ENCODE measurements at places on chromosomes 3 and 15.

GRCh38 chr15:69325456-69325971 lies 26.8 kb downstream of the PAQR5 start:
- DNase-seq: no peak

DNA sequence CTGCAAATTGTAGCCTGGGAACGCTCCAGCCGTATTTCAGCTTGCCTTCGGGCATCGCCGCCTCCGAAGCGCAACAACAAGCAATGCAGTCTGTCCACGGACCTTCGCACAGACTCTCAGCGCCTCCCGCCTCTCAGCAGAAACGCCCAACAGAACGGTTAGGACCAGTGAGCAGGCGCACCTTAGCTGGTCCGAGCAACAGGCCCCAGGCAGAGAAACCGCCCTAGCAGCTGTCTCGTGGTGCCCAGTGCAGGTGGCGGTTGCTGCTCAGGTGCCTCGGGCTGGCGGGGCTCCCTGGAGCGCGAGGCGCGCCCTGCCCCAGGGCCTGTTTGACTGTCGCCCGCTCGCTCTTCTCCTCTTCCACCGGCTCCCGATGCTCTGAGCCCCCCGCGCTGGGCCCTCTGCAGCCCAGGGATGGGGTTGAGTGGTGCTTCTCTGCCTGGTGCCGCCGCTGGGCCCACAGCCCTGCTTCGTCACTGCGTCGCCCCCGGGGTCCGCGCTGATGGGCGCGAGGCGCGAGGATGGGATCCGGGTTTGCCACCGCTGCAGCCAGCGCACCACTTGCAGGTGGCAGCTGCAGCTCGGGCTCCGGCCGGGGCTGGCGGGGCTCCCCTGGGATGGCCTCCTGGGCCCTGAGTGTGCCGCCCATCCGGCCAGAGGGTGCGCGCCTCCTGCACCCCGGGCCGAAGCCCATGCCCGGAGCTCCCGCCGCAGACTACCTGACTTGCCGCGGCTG lies 268.4 kb upstream of the FRG2C start:
- DNase-seq: no peak

DNA sequence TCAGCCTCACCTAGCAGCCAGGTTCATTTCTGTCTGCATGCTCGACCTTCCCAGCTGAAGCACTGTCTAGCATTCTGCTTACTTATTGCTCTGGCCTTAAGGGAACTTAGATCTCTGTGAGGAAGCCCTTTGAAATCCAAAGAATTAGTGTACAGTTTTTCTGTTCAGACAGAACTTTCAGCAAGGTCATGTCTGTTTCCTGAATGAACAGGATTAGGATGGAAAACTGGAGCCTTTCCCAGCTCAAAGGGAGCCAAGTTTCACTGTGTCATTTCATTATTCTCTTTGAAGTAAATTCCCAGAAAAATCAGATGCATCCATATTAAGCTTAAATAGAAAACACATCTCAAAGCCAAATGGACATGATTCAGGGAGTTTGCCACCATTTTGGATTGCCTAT lies 457.3 kb upstream of the KCNMB2 start:
- peak; percentile 45 for DNase-seq

GRCh38 chr3:9271903-9272302 lies 22.5 kb upstream of the SRGAP3 start:
- DNase-seq: no peak

DNA sequence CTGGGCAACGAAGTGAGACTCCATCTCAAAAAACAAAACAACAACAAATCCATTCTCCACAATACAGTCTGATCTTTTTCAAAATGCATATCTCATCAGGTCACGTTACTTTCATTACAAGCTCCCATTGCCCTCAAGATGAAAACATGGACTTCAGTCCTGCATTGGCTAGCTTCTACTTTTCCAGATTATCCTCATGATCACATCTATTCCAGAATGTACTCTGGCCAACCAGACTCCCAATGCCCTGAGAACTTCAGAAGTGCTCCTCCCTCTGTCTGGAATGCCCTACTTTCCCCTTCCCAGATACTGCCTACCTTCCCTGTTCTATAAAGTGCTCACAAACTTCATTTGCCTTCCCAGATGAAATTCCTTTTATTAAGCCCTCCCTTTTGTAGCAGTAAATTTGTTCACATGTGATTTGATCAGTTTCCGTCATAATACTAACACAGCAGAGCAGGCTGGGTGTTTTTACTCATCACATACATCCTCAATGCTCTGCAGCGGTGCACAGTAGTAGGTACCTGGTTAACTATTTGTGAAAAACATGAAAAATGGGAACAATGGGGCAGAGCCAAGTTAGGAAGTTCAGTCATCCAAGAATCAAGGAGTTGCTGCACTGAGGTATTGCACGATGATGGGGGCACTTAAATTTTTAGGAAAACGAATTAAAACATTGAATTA lies 5.3 kb downstream of the RPL22L1 start:
- DNase-seq: no peak

DNA sequence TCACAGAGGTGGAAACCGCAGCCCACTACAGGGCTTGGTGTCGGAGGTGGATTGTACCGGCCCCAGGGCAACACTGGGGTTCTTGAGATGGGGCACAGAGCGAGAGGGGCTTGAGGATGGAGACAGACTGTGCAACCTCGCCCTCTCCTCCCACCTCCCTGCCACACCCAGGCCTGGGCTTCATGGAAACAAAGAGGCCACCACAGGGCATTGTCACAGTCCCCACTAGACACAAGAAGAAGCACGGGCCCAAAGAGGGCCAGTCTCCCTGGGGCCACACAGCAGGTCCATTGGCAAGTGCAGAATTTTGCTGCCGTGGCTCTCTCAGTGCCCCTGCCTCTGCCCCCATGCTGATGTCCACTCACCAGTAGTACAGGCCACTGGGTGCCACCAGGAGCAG lies 4.1 kb upstream of the CALML4 start:
- no peak for DNase-seq

DNA sequence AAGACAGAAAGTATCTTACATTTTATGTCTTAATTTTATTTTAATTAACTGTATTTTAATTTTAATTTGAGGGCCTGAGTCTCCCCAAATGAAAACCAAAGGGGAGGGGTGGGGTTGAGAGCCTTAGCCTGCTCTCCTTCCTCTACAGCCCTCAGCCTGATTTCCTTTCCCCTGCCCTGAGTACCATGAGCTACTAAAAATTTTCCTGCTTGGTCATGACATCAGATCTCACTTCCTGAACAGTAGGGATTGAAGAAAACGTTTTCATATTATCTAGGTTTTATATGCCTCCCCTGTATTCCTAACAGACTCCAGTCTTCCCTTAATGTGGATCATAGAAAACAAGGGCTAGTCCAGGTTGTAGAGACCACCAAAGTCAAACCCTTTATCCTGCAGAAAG lies 133.9 kb downstream of the MYLK start:
- no peak for DNase-seq

- no peak for DNase-seq
These were observed 48.8 kb downstream of the RPLP1 start for GRCh38 chr15:69501456-69501855.

DNA sequence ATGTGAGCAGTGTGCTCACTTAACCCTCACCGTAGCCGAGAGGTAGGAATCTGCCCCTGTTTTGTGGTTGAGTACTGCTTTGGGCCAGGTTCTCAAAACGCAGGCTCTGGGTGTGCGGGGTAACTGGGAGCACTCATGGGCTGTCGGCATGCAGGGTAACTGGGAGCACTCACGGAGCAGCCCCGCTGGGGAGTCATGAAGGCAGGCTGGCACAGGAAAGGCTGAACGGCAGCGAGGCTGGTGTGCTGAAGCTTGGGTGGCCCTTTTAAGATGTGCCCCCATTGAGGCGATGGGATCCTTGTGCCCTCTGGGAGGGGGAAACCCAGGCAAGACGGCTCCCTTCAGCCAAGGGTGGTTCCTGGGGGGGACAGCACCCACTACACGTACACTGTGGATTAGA lies 44.6 kb upstream of the VPS8 start:
- DNase-seq: no peak

DNA sequence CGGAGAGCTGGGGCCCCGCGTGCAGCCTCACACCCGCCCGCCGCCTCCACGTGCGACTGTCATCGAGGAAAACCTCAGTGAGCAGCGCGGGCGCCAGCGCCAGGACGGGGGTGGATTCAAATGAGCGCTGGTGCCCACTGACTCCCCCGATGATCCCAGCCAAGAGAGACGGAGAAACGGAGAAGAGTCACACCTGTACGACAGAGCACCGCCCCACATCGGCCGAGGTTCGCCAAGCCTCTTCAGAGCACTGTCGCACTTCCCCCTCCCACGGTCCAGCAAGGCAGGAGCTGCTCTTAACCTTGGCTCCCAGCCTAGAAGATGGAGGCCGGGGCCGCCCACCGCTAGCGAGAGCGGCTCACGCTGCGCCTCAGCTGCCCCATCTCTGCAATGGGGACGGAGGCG lies 130.9 kb upstream of the IQSEC1 start:
- no peak for DNase-seq

DNA sequence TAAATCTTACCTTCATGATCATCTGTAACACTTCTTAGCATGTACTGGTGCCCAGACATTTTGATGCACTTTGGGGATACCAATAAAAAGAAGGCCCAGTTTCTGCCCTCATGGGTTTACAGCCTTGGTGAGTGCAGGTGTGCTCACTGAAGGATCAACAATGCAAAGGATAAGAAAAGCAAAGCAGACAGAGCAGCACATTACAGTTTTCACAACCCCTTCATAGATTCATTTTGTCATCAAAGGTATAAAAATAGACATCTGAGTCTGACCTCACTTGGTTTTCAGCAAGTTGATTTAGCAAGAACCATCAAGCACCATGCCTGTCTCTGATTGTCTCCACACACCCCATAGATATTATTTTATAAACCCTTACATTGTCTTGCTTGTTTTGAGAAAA lies 77.6 kb downstream of the BFSP2 start:
- DNase-seq: no peak

DNA sequence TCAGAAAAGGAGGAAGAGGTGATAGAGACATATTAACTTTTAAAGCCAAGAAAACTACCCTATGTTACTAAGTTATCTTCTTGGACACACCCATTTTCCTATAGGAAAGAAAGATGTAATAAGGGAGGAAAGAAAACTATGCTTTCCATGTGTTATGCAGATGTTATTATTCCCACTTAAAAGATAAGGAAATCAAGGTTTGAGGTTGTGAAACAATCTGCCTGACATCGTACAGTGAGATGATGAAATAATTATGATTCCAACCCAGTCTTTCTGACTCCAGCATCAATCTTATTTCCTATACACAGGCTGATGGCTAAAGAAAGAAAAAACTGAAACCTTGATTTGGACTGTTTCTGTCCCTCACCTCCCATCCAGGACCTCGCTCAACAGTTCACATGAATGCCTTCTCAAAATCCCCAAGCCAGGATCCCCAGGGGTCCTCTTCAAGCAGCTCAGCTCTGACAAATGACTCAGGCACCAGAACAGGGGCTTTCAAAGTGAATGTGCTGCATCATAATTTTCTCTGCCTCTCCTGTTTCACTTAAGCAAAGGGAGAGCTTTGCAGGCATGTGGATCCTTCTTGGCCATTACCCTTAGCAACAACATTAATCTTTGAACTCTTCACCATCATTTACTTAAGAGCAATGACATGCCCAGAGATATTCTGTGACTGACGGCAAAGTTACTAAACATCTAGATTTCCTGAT lies 12.4 kb upstream of the EID1 start:
- peak; percentile 71 for DNase-seq

GRCh38 chr3:64616953-64617352 lies 70.8 kb downstream of the ADAMTS9 start:
- no peak for DNase-seq

DNA sequence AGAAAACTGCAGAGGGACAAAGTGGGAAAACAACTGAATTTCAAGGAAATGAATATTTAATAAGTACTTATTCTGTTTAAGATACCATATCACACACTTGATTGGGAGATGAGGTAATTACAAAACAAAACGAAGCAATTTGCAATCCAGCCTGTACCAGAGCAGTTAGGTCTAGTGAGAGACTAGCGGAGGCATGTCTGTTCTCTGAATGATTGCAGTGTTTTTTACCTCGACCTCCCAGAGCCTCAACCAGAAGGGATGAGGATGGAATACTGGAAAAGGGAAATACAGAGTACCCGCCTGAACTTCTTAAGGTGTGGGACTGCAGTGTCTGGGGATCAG lies 59.5 kb downstream of the PIK3CB start:
- no peak for DNase-seq

DNA sequence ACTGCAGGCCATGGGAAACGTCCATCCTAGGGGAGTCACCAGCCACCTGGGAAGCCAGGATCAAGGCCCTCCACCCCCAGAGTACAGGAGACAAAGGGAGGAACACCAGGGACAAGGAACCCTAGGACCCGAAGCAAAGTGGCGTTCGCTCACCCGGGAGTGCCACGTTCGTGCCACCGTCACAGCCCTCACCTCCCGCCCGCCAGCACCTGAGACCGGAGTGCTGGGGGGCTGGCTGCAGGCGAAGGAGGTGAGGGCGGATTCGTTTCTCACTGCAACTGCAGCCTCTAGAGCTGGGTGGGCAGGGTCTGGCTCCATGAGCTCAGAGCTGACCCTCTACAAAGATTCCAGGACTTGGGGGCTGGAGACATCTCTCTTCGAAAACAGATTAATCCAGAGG lies 26.3 kb downstream of the ZDHHC19 start:
- DNase-seq: no peak

DNA sequence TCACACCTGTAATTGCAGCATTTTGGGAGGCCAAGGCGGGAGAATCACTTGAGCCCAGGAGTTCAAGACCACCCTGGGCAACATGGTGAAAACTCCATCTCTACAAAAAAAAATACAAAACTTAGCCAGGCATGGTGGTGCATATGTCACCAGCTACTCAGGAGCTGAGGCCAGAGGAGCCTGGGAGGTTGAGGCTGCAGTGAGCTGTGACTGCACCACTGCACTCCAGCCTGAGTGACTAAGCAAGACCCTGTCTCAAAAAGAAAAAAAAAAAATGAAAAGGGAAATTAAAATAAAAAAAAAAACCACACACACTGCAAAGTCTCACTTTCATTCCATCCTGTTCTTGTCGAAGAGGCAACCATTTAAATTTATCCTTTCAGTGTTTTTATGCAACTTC lies 100.8 kb upstream of the PIAS1 start:
- no peak for DNase-seq

- no peak for DNase-seq
These were observed 2.2 kb downstream of the BTBD1 start for GRCh38 chr15:83064859-83065258.

All from skeletal muscle cell (primary cell).